Putamen (tissue), 1 donor: ENCODE measurements at places on chromosomes 3 and 15.

DNA sequence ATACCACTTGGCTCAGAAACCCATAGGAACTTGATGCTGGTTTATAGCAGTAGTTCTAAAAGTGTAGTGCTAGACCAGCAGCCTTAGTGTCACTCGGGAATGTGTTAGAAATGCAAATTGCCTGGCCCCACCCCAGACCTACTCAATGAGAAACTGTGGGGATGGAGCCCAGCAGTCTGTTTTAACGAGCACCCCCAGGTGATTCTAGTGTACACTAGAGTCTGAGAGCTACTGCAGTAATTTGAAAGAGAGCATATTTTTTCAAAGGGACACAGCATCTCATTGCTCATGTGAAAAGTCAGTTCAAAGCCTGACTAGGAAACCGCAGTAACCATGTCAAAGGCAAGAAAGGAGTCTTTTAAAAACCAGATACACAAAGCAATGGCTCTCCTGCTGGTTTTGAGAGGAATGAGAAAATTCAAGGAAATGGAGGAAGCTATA is 313.4 kb downstream of the SQOR start:
- no peak for DNase-seq

- no peak for DNase-seq
Observed at GRCh38 chr3:8254489-8254888, 247.1 kb upstream of the LMCD1 start.

DNA sequence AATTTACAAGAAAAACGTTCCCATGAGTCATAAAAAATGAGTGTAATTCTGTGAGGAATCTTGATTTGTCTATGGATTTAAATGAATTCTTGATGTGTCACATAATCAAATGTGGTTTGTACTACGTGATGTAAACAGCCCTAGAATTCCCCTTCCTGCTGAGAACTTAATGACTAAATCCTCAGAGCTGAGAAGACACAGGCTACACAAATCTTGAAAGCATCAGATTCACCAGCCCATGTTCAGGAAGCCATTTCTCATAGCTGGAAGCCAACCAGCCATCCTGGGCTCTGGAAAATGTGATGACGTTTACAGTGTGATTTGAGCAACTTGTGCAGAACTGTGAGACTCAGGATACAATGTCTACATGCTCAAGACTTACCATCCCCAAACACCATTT is 193.7 kb upstream of the MME start:
- no peak for DNase-seq

DNA sequence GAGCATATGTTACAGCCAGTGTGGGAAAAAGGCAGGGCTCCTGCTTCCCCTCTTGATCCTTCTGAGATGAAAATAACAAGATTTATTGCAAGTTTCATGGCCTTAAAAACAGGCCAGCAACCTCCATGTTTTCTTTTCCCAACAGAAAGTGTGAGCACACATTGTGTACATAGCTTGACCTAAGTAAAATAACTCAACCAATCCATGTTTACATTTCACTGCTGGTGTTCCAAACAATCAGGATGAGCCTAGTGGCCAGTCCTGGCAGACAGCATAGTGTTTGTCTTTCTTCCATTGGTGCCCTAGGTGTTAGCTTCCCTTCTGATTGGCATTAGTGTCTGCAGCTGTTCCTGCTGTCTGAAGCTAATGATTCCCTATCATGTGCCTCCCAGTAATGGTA is 847.7 kb downstream of the EPHA3 start:
- no peak for DNase-seq

DNA sequence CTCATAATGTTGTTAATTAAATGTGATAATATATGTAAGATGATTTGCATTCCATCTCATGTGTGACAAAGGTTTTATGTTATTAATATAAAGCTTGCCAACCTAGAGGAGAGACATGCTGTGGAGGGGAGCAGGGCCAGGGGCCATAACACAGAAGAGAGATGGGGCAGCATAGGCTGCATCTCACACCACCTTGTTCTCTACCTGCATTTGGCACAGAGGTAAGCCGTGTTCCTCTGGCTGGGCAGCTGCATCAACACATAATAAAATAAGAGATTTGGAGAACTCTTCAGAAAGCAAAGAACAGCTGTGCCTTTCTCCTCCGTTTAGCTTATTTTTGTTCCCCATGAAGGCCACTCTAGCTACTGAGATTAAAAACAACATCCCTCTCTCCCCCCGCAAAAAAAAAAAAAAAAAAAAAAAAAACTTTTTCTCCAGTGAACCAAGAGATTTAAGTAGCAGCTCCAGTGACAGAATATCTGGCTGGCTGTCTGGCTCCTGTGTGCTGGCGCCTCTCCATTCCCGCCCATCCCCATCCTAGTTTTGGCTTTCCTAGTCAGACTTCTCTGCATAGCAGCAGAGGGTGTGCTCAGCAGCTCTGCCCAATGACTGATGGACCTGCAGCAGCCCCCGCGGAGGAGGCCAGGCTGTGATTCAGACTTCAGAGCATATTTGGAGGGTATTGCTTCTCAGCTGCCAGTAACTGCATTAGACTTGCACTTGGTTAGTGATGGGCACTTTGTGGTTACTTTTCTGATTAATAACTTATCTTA is 52.2 kb upstream of the STXBP5L start:
- no peak for DNase-seq
